ENCODE measurements at places on chromosomes 11 and 22.

DNA sequence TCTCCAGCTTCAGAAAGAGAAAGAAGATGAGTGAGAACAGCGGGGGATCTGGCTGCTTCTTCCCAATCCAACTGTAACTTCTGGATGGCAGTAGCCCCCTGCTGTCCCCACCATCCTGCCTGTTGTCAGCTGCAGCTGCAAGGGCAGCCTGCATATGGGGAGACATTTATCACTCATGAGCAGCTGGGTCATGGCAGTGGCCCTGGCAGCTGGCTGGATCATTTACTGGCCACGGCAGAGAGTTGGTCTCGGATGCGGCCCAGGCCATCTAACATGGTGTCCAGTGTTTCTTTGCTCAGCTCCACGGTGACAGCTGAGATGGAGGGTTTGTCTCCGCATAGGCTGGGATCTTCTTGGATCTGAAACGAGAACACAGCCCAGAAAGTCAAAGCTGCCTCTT, 14.8 kb downstream of the COMMD9 start:
- DNase-seq, result no peak

DNA sequence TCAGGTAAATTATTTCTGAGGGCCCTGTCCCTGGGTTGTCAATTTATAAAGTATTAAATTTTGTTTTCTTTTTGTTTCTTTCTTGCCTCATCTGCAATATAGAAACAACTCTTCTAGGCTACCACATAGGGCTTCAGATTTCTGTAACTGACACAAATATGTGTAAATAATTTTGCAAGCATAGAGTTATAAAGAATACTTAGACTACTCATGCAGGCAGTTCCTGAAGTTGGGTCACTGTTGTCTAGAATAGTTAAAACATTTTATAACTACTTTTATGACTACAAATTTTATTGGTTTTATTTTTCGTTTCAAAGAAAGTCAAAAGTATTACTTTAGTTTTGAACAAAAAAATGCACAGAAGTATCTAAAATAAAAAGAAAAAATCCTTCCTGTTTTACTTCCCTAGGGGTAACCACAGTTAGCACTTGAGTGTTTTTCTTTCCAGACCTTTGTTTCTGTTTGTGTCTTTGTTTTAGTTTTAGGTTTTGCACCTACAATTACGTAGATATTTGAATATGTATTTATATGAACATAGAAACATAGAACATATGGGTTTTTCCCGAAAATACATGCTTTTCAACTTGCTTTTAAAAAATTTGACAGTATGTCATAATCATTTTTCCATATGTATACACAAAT, 12.4 kb upstream of the TMEM123 start:
- no peak for DNase-seq

DNA sequence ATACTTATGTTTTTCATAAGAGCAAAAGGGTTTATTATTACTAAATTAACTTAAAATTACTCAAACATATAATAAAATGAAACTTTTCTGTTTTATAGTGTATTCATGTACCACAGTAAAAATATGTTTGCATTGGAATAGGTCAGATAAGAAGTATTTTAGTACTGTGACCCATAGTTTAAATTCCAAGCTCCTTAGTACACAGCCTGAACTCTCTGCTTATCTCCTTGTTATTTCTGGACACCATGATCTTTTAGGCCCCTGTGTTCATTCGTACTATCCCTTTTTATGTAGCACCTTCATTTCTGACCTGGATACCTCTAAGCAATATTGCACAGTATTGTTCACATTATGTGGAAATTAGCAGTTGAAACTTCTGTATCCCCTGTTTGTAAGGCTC, 296.7 kb upstream of the SYN3 start:
- DNase-seq, result no peak

DNA sequence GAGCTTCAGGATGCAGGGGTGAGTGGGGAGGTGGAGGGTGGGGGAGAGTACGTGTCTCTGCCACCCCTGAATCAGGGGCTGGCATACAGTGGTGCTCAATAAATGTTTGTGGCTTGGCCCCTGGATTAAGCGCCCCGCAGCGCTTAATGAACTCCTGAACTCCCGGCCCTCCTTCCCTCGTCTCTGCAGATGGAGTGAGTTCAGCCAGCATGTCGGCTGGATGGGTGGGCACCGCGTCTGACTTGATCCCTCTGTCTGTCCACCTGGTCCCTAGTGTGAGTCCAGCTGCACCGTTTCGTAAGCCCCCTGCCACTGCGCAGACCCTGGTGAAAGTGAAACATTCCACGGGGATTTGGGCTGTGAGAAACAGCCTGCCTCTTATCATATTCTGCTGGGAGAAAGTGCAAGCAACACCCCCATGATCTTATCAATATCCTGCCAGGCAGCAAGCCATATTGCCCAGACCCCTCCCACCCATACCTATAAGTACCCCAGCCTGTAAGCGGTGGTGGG, 12.0 kb upstream of the MRGPRD start:
- DNase-seq, result no peak

GRCh38 chr11:107041088-107041444, 22.8 kb upstream of the GUCY1A2 start:
- DNase-seq, result no peak

DNA sequence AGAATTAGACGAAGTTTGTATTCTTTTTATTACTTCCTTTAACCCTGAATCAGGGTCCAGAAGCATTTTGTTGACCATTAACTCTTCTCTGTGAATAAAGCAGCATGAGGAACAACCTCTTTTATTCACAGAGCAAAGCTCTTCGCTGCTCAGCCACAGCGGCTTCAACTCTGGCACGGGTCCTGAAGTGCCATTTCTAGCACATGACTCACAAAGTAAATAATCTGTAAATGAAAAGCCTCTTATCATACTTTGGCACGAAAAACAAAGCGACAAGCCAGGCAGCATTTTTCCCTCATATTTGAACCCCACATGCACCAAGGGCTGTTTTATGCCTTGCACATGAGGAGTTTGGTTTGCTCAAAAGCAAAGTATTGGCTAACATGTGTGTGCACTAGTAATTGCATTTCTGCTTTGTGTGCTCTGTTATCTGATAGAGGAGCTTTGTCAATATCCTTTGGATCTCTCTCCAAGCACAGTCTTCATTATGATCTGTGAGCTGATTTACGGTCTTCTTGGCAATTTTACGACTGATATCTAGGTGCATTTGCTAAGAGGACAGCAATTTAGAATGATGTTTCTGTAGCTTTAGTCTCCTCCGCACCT, 33.0 kb upstream of the APOBEC3A start:
- no peak for DNase-seq

DNA sequence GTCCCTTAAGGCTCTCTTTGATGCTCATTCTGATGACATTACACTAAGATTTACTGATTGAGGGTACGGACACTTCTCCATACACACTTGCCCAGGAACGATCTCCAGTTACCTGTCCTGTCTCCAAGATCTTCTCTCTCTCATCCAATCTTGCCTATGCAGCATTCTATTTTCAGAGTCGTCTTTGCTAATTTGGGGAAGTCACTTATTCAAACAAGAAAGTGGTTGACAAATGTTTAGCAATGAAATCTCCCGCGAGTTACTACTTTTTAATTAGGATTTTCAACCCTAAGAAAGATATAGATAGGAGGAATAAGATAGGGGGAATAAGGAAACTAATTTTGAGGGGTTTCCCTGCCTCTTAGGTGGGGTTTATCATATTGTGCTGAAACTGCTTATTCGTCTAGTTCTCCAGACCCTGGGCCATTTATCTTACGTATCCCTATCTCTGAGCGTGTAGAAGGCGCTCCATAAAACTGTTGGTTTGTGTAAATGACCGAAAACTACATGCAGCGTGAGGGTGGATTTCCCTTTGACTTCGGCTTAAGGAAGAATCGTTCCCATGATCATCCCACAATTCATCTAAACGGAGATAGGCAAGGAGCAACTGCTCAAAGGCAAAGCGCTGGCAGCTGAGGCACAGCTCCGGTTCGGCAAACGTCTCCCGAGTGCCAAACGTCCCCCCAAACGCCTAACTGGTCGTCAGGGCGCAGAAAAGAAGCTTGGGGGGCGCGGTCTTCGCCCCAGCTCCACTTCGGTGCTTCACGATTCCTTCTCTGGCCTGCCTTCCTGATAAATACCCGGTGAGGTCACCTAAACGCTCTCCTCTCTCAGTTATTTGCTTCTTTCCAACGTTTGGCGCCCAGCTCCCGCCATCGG, 804 bp downstream of the APIP start:
- DNase-seq, result no peak

GRCh38 chr22:30253205-30253852, 6.8 kb upstream of the LIF start:
- no peak for DNase-seq

GRCh38 chr11:58165504-58166106, 23.3 kb upstream of the OR9Q2 start:
- DNase-seq, result no peak

GRCh38 chr11:130718120-130718519, 198.2 kb downstream of the SNX19 start:
- no peak for DNase-seq

DNA sequence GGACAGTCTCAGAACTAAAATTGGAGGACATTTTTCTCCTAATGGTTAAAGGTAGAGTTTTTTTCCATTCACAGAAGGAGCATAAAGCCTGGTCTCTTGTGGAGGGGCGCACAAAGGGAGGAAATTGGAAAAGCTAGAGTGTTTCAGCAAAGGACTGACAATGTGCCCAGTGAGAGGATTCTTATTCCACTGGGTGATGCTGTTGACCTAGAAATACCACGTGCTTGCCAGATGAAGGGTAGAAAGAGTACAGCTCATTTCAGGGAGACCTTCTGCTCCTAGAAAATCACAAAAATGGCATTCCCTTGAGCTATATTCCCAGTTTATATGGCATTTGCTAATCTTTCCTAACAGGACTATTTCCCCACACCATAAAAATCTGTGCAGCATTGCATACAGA, 21.1 kb downstream of the MS4A6E start:
- no peak for DNase-seq

DNA sequence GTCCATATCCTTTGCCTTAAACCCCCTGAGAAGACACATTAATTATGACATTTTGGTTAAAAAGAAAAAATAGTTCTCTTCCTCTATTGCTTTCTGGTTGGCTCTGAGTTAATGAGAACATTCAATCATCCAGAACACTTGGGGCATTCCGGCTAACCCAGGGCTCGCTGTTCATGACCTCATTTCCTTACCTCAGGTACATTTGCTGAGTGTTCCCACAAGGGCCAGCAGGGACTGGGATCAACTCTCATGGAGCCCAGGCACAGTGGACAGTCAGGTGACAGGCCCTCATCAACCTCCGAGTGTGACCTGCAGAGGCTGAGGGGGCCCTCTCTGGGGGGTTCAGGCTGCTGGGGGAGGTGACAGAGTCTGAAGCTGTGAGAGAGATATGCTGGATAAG, 98.9 kb downstream of the MYO18B start:
- DNase-seq, result no peak

DNA sequence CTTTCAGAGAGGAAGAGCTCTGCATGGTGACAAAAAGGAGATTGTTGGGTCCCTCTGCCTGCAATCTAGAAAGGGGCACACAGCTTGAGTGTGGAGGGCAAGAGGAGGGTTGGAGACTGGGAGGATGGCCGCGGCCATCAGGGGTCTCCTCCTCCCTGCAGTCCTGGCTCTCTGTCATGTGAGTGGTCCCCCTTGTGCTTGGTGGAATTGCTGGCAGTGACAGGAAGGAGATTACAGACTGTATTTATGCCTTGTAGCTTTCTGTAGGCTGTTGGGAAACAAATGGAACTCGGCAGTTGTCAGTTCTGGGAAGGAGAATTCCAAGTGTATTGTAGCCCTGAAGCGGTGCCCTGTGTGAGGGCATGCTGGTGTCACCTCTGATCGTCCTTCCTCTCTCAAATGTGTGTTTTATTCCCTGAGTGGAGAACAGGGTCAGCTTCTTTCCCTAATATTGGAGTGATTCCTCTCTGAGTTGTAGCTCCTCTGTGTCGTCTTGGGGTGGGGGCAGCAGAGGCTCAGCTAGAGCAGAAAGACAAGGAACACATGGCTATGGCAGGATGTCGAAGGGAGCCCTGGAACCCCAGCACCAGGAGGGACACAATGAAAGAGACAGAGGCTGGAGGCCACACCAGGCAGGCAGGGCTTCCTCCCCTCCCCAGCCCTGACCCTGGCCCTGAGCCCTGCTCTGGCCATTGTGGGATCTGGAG, 163.1 kb downstream of the PKNOX2 start:
- no peak for DNase-seq

All from stimulated activated CD4-positive, alpha-beta T cell treated with anti-CD3 and anti-CD28 coated beads, TNF-alpha, amount 100 ng/mL, for 1 hour (primary cell).